ENCODE measurements at places on chromosomes 2 and 18.

- DNase-seq: no peak
Observed at GRCh38 chr2:96107708-96108065, 8.7 kb downstream of the ADRA2B start.

- no peak for DNase-seq
Observed at GRCh38 chr2:191041418-191042161, 27.6 kb upstream of the STAT1 start.

GRCh38 chr2:226885769-226886435 lies 50.0 kb downstream of the RHBDD1 start:
- DNase-seq: no peak

DNA sequence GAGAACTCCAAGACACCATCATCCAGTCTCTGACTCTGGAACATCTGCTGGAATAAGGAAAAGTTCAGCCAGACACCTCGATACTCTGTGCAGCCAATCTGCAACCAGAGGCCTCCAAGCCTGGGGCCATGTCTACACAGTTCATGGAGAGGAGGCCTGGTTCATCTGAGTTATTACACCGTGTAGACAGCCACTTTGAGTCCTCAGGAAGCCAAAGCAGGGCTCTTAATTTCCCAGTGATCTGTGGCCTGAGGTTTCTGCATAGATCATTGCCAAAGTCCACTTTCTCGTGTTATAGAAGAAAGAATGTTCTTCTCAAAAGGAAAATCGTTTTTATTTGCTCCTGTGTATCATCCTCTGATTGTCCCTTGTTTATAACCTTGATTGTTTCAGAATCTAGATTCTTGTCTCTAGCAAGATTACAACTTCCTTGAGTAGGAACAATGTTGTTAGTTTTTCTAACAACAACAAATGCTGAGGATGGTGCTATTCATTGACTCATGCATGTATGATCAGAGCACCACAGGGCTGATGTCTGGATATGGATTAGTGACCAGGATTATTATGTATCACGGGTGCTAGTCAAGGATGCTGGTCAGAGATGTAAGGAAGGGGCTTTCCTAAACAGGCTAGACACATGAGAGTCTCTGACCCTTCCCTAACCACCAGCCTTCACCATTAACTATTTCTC lies 30.7 kb upstream of the MARCO start:
- no peak for DNase-seq

DNA sequence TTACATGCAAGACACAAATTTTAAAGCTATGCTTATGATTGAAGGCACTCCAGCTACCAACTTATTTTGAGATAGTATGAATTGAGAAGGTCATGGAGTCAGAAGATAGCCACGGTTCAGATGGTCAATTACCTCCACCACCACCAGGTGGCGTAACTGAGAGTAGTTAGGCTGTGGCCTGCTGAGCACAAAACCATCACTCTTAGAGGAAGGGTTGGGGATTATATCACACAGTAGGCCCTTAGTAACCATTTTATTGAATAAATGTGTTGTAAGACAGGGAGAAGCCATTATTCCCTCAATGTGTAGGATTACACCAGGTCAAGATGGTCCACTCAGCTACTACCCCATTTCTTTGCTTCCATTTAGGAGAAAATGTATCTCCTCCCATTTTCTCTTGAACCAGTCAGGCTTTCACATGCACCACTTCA lies 18.8 kb downstream of the KLHL41 start:
- peak; percentile 75 for DNase-seq

- no peak for DNase-seq
Observed at GRCh38 chr2:42045848-42046748, 1.7 kb upstream of the PKDCC start.

GRCh38 chr18:10748641-10749040 lies 222.8 kb downstream of the NAPG start:
- no peak for DNase-seq

DNA sequence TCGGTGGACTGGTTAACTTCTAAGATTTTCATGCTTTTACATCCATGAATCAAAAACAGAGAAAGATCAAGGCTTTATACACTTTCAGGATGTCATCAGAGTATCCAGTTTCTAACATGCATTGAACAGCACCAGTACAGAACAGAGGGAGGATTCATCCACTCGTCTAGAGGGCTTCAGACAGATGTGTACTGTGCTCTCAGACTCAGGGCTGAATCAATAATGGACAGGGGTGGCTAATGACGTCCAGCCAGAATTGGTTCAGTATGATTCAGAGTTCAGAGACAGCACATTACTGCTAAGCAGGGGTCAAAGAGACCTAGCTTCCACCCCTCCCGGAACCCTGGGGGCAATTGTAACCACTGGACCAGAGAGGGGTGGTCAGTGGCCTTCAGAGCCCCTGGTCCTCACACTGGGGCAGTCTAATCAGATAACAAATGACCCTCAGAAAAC lies 37.3 kb downstream of the RNU4ATAC start:
- no peak for DNase-seq

- DNase-seq: no peak
Observed at GRCh38 chr2:239299218-239299939, 101.4 kb downstream of the HDAC4 start.

DNA sequence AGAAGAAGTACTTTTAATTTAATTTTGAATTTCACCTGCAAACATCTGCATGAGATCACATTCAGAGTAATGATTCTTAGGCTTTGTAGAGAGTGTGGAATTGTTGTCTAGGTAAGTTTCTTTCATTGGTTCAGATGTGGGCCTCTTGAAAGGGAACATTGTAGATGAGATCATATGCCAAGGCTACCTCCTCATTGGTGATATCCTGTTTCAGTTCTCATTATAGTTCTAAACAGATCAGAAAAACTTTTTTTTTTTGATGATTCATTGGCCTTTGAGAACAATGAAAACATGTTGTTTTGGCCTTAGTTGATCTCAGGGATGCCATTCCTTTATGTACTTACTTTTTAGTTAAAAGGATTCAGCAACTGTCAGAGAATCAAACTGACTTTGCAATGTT lies 44.5 kb downstream of the EML6 start:
- DNase-seq: peak; percentile 69

DNA sequence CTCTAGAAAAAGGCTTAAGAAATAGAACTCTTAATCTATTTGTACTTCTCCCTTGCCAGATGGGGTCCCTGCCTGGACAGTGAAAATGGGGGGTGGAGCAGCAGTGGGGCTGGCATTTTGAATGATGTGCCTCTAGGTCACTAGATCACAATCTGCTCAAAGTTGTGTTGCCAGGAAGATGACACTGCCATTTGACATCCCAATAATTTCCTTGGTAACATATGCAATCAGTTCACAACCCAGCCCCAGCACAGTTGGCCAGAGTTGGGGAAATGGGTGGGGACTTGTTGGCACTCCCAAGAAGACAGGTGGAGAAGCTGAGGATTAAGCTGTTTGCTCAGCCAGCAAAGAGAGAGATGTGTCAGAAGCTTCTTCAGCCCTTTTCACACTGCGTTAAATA lies 558.3 kb upstream of the KLHL29 start:
- DNase-seq: no peak

Data from OCI-LY7 (cell line).